Coronary artery (tissue), 2 donors: ENCODE measurements at places on chromosomes 16 and 17.
A peak's percentile ranks its signal among the peaks of the same experiment; 100 is the strongest.

GRCh38 chr16:2856686-2857450 lies 1.1 kb downstream of the PRSS22 start:
- DNase-seq = no peak

GRCh38 chr17:80639658-80640057 lies 95.0 kb downstream of the RPTOR start:
- no peak for DNase-seq

GRCh38 chr17:43599835-43600234 lies 53.7 kb upstream of the ETV4 start:
- no peak for DNase-seq

DNA sequence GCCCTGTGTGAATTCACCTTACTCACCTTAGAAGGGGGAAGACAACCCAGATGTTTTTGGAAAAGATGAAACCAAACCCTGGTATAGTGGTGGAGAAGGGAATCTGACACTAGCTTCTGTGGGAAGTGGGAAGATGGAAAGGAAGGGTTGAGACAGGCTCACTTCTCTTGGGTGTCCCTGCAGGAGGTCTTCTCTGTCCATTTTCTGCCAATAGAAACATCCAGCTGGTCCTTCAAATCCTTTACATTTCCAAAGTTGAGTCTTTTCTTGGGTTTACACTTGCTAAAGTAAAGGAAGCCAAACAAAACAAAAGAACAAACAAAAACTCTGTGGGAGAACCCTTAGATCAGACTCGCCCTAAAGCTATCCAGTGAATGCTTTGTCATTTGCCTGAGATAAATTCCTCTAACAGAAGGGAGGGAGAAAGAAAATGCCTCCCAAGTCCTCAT lies 10.2 kb downstream of the HOXB1 start:
- DNase-seq = no peak

DNA sequence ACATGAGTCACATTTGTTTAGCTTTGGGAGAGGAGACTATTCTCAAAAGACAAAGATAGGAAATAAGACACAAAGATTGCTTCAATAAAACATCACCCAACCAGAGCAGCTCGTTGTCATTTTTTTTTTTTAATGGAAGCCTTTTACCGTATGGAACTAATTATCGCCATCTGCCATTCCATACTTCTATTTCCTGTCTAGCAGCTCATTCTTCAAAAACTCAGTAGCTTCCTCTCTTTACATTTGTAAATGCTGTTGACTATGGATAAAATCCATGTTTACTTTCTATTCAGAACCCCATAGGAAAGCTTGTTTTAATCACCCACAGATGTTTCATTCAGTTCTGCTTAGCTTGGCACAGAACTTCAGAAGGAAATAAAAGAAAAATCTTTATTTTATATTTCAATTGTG lies 110.0 kb upstream of the PSMD7 start:
- no peak for DNase-seq

DNA sequence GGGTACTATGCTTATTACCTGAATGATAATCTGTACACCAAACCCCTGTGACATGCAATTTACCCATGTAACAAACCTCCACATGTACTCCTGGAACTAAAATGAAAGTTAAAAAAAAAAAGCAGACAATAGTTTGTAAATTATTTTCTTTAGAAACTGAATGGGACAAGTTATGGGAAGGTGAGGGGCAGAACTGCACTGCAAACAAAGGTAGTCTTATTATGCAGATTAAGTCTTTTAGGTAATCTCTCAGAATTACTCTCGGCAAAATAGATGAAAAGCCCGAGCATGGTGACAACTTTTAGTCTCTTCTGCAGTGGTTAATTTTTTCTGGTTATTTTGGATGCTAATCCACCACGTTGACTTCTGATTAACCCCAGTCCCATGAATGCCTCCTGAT lies 25.5 kb downstream of the LDAF1 start:
- no peak for DNase-seq

GRCh38 chr17:67467500-67468455 lies 90.7 kb downstream of the PITPNC1 start:
- no peak for DNase-seq

- no peak for DNase-seq
Measured at GRCh38 chr16:22859925-22860324, 46.0 kb downstream of the HS3ST2 start.

DNA sequence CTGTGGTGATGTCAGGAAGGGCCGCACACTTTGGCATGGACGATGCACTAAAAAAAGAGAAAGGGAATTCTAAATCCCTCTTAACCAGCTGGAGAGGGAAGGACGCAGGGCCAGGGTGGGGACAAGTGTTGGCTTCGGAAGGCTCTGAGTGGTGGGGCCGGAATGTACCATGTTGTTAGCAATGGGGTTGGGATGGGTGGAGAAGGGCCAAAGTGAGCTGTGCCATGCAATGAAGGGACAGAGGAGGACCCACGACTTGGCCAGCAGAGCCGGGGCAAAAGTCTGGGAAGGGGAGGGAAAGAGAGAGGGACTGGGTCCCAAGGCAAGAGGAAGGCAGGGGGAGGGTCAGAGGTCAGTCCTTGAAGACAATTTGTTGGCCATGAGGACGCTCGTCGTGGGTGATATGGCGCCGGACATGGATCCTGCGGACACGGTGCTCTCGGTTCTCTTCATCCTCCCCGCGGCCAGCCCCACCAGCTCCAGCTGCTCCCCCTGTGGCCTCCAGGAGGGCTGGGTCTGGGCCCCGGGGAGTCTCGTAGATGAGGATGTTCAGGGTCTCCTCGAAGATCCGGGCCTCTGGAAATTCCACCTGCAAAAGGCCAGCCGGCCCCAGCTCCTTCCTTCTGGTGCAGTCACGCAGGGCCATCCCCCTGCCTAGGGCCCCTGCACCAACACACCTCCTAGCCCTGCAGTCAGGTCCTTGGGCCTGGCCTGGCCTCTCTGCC lies 6.4 kb downstream of the ASPHD1 start:
- DNase-seq = no peak

GRCh38 chr17:51472670-51473205 lies 212.4 kb downstream of the UTP18 start:
- DNase-seq = no peak

DNA sequence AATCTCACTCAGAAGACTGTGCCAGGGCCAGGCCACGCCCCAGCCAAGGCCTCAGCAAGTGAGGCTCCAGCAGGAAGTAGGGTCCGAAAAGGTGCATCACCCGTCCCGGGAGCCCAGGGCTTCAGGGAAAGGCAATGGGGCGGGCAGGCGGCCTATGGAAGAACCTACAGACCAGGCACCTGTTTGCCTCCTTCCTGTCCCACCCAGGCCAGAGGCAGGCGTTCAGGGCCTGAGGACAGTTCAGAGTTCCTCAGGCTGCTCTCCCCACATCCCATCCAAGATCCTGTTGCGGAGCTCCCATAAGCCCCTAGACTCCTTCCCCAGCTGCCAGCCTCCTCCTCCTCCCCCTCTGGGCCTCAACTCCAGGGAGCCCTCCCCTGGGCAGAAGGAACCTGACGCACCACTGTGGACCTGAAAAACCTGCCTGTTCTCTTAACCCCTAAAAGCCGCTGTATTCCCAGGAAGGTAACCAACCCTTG lies 2.3 kb downstream of the CLUH start:
- no peak for DNase-seq

- no peak for DNase-seq
Measured at GRCh38 chr16:87435372-87436224, 43.5 kb downstream of the MAP1LC3B start.

GRCh38 chr17:82366749-82367148 lies 4.8 kb upstream of the UTS2R start:
- no peak for DNase-seq

DNA sequence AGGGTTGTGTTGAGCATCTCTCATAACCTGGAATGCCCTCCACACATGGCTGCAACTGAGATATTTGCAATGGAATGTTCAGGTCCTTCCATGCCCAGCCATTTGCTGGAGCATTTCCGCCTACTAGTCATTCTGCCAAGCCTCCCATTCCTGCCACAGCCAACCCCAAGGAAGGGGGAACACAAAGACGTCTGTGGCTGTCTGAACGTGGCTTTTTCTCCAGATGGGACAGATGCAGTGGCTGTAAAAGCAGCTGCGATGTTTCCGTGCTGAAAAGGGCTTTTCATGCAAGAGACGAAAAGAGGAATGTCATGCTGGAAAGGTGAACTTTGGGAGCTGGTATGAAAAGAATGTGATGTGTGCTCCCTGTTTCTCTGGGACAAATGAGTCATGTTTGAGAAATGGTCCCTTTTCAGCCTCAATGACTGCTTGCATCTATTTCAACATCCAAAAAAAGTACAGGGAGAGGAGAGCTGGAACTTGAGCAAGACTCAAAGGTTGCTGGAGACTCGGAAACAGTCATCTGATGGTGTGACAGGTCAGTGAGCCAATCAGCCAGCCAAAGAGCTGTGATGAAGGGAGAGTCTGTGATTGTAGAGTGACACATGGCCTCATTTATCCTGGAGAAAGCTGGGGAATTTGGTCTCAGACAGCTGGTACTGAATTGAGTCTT lies 208.9 kb downstream of the SHISA9 start:
- peak; percentile 82 for DNase-seq

DNA sequence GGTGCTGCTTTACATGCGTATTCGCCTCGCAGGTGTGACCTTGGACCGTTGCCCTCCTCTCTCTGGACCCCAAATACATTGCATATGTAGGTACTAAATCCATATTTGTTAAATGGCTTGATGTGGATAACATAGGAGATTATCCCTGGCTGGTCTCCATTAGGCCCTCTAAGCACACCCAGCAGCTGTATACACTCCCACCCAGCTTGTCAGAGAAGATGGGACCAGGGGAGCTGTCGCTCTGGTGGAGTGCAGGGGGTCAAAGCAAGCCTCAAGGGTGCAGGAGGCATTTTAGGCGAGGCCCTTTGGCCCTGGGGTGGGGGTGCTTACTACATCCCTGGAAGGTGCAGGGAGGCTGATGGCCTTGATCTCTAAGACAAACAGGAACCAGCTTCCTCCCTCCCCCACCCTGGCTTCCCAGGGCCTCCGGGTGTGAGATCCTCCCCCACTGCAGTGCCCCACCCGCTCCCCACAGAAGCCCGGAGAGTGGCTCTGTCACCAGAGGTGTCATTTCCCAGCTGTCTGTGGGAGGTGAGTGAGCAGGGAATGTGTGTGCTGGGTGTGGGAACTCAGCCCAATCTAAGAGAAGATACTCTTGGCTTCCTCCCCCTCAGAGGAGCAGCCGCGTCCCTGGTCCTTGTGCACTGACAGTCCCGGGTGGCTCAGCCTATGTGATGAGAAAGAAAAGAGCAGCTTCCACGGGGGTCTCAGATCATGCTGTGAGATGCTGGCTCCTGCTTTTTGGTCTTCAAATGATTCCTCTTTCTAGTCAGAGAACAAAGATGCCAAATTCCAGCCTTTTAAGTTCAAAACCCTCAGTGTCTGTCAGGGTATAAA lies 1.4 kb upstream of the VAMP2 start:
- DNase-seq = peak; percentile 82

- DNase-seq = no peak
Measured at GRCh38 chr17:68941761-68942160, 13.4 kb downstream of the ABCA8 start.

DNA sequence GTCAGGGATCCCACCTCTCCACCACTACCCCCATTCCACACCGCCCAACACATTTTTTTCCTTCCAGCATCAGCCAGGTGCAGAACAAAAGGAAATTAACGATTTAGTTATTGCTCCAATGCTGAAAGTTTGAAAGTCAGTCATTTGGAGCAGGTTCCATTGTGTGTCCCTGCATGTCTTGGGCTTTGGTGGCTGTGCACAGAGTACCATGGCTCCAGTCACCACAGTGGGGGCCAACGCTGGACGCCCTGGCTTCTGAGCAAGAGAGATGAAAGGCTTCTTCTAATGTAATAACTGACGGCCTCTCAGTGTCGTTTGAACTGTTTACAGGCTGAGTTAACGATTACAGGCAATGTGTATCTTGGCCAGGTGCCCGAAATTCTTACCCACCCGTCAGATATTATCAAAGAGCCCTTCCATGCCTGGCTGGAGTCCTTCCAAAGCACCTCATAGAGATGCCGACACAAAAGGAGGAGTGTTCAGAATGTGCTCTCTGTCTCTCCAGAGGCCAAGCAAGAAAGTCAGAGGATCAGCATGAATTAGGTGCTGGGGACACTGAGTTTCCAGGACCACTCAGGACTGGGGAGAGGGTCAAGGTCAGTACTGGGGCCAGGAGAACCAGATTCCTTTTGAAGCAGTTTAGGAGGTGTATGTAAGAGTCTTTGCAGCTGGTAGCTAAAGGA lies 25.9 kb downstream of the RNF43 start:
- DNase-seq = no peak

- no peak for DNase-seq
Measured at GRCh38 chr17:59620064-59620359, 317 bp downstream of the CLTC start.

DNA sequence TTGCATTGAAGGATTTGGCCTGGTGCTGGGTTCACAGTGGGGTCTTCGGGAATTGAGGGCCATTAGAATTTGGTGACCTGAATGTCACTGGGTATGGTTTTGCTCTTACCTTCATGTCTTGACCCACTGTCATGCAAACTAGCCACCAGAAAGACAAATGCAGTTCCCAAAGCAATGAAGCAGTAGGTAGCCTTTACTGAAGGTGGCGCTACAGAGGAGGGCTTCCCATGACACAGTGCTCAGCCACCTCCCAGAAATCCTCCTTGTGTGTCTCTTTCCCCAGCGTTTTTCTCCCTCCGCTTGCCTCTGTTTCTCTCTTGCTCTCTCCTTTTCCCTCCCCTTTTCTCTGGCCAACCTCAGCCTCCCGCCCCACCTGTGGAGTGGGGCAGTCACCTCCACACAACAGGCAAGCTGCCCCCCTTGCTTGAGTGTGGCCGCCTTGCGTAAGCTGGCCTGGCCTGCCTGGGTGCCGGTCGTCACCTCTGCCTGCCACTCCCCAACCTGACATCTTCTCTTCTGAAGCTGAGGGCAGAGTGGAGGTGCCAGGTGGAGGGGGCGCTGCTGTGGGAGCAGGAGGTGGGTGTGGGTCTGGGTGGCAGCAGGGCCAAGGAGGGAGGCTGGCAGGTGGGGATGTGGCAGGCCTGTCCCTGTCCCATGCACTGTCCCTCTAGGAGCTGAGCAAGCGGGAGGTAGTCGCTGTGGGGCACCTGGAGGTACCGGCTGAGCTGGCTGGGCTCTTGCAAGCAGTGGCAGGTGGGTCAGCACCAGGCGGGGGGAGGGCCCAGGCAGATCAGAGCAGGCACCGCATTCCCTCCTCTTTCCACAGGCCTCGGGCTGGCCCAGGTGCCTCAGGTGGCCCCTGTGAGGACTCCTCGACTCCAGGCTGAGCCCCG lies 34.7 kb downstream of the MYO15A start:
- no peak for DNase-seq
